ENCODE measurements at places on chromosomes 13 and 19.
A peak's percentile ranks its signal among the peaks of the same experiment; 100 is the strongest.

DNA sequence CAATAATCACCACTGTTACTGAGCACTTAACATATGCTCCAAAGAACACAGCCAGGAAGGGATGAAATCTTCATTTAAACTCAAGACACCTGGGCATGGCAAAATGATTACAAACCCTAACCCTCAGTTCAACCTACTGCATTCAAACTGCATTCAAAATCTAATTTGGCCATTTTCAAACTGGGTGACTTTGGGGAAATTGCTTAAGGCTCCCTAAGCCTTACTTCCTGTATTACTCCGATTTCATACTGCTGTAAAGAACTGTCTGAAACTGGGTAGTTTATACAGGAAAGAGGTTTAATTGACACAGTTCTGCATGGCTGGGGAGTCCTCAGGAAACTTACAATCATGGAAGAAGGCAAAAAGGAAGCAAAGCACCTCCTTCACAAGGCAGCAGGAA is 50.4 kb downstream of the CBY2 start:
- H3K4me1 ChIP-seq: no peaks in the 10 kb centered on the region
- no peak overlapping the region for H3K27ac ChIP-seq
- DNase-seq: no peak
- no peak overlapping the region for H3K4me3 ChIP-seq
- no peaks in the 10 kb centered on the region for H3K36me3 ChIP-seq
- H3K27me3 ChIP-seq: no peaks in the 10 kb centered on the region

- H3K27ac ChIP-seq: no peak overlapping the region
- no peak for DNase-seq
- no peak overlapping the region for H3K4me3 ChIP-seq
- peaks cover 7% of the 10 kb centered on the region for H3K27me3 ChIP-seq
- H3K4me1 ChIP-seq: no peaks in the 10 kb centered on the region
Observed at GRCh38 chr19:14167576-14168138, 31.3 kb upstream of the ASF1B start.

DNA sequence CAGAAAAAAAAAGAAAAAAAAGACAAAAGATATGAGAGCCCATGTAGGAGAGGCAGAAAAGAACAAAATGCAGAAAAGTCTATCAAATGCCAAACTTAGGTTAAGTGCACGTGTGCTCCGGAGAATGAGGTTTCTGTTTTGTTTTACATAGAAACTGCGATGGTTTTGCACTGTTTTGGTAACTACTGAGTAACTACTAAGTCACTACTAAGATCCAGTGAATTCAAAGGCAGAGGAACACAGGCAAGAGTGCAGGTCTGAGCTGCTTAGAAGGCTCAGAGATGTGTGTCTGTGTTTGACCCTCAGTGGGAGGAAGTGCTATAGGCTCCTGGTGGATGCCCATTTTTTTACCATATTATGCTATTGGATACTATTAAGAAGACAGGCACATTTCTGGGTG is 299.3 kb downstream of the NDFIP2 start:
- H3K27me3 ChIP-seq: no peaks in the 10 kb centered on the region
- H3K36me3 ChIP-seq: no peaks in the 10 kb centered on the region
- H3K27ac ChIP-seq: no peak overlapping the region

- H3K27me3 ChIP-seq: no peaks in the 10 kb centered on the region
- no peak overlapping the region for H3K4me3 ChIP-seq
- H3K27ac ChIP-seq: no peak overlapping the region
- DNase-seq: peak; percentile 63
Observed at GRCh38 chr13:35729926-35730627, 253.6 kb upstream of the MAB21L1 start.

GRCh38 chr19:34408411-34408810 is 4.2 kb downstream of the PDCD2L start:
- H3K27me3 ChIP-seq: no peaks in the 10 kb centered on the region
- peaks cover 4% of the 10 kb centered on the region for H3K4me1 ChIP-seq
- DNase-seq: no peak
- no peak overlapping the region for H3K4me3 ChIP-seq

DNA sequence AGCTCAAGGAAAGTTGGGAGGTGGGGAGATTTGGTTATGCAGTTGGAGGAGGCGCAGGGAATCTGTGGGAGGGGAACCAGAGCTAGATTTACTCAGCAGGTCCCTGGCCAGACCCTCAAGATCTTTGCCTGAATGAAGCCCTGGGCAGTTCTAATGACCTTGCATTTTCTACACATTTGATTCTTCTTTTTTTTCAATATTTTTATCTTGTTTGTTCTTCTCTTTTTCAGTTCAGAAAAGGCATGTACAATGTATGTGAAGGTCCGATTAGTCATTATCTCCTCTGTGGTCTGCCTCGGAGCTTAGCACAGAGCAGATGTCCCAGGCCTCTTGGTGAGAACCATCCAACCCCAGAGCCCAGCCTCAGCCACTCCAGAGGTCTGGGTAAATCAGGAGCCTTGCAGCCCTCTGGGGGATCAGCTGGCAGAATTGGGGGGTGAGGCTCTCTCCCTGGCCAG is 24.2 kb downstream of the SERP2 start:
- H3K27me3 ChIP-seq: no peaks in the 10 kb centered on the region
- H3K4me3 ChIP-seq: no peak overlapping the region
- H3K27ac ChIP-seq: peak overlapping the region; percentile 15
- H3K36me3 ChIP-seq: no peaks in the 10 kb centered on the region
- DNase-seq: no peak
- H3K4me1 ChIP-seq: no peaks in the 10 kb centered on the region

- H3K4me3 ChIP-seq: no peak overlapping the region
- no peaks in the 10 kb centered on the region for H3K36me3 ChIP-seq
- peaks cover 4% of the 10 kb centered on the region for H3K27me3 ChIP-seq
- H3K4me1 ChIP-seq: no peaks in the 10 kb centered on the region
- H3K27ac ChIP-seq: no peak overlapping the region
Observed at GRCh38 chr19:6678690-6679109, 8.7 kb upstream of the TNFSF14 start.

GRCh38 chr13:56352361-56352760 is 788.4 kb upstream of the PRR20A start:
- no peak for DNase-seq
- no peaks in the 10 kb centered on the region for H3K4me1 ChIP-seq
- H3K27me3 ChIP-seq: no peaks in the 10 kb centered on the region
- H3K27ac ChIP-seq: no peak overlapping the region

- no peak overlapping the region for H3K4me3 ChIP-seq
- no peak overlapping the region for H3K27ac ChIP-seq
- no peaks in the 10 kb centered on the region for H3K27me3 ChIP-seq
- H3K4me1 ChIP-seq: peaks cover 24% of the 10 kb centered on the region
- H3K36me3 ChIP-seq: peaks cover 47% of the 10 kb centered on the region
Observed at GRCh38 chr13:33109271-33109697, 93.1 kb downstream of the KL start.
